ENCODE measurements at places on chromosomes 3 and 15.

DNA sequence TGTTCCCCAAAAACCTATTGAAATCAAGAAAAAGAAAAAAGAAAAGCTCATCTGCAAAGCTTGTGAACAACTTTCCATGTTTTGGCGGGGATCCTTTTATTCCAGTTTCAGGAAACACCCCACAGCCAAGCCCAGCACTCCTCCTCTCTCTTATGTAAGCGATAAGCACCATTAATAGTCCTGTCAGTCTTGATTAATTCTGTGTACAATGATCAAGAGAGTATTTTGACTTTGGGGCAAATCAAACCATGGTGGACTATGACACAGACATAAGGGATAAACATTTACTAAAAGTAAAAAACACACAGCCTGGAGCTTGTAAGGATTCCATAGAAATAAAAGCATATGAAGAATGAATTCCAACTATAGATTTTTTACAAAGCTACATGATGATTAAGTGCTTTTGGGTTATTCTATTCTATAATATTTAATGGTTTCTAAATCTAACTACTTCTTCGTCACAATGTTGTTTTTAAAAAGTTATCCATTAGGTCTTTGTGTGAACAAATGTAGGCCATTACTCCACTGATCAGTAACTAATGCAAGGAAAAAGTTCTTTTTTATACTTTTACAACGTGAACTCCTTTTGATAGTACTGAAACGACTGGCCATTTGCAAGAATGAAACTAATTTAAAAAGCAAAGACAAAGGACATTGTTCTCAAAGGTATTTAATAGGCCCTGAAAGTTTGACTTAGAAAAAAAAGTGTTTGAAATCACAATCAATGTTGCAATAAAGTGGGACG lies 106.5 kb downstream of the KCNAB1 start:
- DNase-seq, result no peak

- DNase-seq, result no peak
Measured at GRCh38 chr3:70982700-70983140, 600.8 kb downstream of the FOXP1 start.

DNA sequence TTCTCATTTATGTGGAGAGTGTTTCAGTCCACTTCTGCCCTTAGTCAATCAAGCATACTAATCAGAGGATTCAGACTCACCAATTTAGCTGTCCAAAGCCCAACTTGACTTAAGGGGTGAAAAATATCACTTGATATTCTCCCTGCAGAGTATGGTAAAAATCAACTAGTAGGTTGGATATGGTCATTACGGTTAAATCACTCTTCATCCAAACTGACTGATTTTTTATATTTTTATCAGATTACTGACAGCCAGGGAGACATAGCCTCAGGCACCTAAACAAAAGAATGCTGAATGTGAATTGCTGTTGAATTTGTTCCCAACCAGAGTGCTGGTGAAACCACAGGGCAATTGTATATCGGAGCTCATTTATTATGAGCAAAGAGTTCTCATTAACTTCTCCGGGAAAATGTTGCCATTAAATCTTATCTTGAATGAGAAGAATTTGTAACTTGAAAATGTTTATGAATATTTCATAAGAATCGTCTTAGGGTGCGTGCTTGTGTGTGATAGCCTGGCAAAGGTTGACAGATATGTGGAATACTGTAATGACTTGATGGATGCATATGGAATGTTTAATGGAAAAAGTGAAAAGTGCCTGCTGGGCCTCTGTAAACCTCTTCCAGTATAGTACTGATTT lies 411.2 kb downstream of the NAALADL2 start:
- DNase-seq, result no peak

DNA sequence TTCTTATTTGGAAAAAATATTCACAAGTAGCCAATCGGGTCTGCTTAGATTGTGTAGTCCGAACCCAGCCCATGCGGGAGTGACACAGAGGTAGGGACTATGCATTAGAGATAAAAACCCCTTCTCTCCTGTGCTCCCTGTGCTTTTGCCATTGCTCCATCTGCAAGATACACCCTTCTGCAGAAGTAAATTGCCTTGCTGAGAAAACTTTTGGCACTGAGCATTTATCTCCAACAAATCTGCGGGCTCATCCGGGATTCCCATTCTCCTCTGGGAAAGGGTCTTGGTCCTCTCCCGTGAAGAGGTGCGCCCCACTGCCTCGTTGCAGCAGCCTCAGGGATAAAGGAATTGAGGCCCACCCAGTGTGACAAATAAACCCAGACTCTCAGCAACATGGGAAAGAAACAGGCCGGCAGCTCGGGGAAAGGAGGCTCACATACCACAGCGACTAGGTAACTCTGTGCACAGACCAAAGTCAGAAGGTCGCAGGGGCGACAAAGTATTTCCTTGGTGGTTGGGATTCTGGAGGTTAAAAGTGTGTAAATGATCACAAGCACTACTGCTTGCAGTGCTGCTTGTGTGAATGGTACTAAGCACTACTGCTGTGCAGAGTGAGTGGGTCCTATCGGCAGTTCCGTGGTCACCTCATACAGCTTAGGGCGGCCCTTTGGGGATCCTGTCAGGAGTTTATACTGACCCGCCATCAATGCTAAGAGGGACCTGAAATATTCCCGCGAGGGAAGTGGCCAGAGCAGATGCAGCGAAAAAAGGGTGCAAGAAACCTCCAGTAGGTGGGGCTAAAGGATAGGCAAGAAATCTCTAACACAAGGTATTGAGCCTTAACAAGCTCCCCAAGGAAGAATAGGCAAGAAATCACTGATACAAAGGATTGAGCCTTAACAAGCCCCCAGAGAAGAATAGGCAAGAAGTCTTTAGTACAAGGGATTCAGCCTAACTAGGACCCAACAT lies 54.3 kb downstream of the GSK3B start:
- DNase-seq, result no peak

DNA sequence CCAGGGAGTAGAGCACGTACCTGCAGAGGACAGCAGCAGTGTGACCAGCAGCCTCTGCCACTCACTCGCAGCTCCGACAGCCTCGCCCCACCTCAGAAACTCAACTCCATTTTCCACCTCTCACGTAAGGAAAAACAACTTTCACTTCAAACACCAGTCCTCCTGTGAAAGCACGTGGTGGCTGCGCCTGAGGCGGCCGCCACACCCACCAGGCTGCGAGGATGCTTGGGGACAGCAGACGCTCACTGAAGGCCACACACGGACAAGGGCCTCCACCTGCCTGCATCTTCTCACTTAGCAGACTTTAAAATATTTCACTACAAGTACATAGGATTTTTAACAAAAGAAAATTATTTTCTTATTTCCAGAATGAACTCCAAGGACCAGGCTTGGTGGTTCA lies 67.9 kb downstream of the CYFIP1 start:
- no peak for DNase-seq

DNA sequence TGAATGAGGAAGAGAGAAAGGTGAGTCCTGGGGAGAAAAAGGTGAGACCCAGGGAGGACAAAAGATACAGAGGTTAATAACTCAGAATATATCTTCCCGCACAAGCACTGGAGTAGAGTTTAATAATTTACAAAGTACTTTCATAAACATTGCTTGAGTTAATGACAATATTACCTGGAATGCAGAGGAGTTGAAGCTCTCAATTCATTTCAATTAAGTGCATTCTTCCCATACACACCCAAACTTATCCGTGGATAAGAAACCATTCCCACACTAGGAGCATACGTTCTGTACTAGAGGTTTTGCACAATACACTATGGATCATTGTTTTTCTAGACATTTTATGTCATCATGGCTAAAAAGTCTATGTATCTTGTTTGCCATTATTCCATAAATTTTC lies 23.3 kb upstream of the KNG1 start:
- no peak for DNase-seq

DNA sequence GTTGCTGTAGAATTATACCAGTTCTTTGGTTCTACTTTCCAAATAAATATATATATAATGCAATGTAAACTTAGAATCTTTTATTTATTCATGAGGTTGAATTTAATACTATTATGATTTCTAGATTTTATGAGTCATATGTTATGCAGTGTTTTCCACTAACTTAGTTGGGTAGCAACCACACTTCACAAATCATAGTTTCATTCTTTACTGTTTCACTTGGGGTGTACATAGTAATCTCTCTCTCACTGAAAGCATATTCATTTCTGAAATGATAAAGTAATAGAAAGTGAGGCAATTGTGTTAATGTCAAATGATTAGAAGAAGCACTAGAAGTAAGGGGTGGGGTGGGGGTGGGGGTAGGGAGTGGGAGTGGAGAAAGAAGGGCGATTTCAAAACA lies 52.6 kb downstream of the IQCH start:
- DNase-seq, result no peak

GRCh38 chr15:59353994-59354416 lies 18.7 kb downstream of the MYO1E start:
- no peak for DNase-seq

Data from left lobe of liver (tissue), 2 donors.